ENCODE measurements at places on chromosomes 11 and 22.

GRCh38 chr11:57781529-57781943 lies 19.9 kb downstream of the CTNND1 start:
- no peak for DNase-seq

- DNase-seq, result no peak
Observed at GRCh38 chr22:39453765-39454378, 2.9 kb upstream of the MGAT3 start.

- DNase-seq, result no peak
Observed at GRCh38 chr11:34445956-34446355, 7.2 kb downstream of the CAT start.

DNA sequence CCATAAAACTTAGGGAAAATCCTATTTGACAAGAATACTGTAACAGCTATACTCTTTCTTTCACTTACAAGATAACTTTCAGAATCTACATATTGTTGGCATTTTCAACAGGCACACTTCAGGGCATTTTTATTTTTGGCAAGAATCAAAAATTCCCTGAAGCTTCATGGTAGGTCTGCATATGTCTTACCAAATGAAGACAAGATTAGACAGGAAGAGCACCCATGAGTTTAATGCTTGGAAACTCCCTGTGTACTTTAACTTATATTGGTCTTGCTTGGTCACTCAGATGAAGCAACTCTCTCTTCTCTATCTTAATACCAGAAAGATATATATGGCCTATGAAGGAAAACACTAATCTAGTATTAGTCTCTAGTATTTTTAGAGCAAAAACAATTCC lies 137.7 kb downstream of the ATG16L2 start:
- no peak for DNase-seq

GRCh38 chr11:118522571-118523072 lies 4.7 kb upstream of the TTC36 start:
- no peak for DNase-seq
